NCI-H510A (cell line): ENCODE measurements at places on chromosomes 12 and 14.

DNA sequence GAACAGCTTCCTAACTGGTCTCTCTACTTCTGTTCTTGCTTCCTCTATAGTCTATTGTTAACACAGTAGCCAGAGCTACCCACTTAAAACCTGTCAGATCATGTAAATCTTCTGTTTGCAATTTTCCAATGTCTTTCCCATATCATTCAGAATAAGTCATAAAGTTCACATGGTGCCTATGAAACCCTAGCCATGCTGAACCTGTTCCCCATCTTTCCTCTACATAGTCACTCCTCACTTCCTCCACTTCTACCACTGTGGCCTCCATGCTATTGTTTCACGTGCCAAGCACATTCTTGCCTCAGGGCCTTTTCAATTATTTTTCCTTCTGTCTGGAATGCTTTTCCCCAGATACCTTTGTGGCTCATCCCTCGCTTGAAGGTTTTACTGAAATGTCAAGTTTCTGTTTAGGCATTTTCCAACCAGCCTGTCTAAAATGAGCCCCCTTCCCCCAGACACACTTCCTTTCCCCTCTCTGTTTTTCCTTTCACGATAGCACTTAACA is 132.1 kb downstream of the DYRK2 start:
- no peak for DNase-seq

DNA sequence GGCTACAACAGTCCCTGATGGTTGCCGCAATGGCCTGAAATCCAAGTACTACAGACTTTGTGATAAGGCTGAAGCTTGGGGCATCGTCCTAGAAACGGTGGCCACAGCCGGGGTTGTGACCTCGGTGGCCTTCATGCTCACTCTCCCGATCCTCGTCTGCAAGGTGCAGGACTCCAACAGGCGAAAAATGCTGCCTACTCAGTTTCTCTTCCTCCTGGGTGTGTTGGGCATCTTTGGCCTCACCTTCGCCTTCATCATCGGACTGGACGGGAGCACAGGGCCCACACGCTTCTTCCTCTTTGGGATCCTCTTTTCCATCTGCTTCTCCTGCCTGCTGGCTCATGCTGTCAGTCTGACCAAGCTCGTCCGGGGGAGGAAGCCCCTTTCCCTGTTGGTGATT is 16.9 kb downstream of the GPRC5A start:
- DNase-seq: no peak

DNA sequence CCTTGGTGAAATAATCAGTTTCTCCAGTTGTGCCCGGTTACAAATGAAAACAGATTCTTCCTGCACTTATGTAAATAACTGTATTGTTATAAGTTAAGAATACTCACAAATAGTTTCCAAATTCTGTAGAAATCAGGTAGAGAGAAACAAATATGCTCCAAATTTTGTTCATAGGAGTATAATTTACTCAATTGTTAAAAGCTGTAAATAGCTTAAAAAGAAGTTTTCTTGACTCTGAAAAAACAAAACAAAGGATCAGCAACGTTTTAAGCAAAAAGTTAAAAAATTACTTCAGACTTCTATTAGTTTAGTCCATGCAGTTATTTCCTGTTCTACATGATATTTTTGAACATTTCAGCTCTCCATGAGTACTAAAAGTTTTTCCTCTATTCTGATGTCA is 30.0 kb upstream of the SLC38A4 start:
- no peak for DNase-seq

- DNase-seq: no peak
These were observed 128.7 kb upstream of the RAP1B start for GRCh38 chr12:68482014-68482413.

DNA sequence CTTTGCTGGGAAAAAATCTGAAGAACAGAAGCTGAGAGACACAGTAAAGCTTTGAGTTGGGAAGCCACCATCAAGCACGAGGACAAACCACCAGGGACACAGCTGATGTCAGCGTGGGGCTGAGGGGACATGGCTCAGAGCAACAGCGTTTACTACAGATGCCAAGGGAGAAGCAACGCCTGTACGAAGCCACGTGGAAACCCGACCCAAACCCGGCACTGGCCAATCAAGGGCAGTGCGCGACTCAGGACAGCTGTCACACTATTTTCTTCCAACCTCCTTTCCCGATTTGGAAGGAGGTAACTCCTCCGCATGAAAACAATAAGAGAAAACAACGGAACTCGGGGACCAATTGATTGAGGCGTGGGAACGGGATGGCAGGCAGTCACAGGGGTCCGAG is 20.2 kb upstream of the CHGA start:
- DNase-seq: no peak

- DNase-seq: no peak
These were observed 9.3 kb downstream of the SLC48A1 start for GRCh38 chr12:47782372-47782770.

DNA sequence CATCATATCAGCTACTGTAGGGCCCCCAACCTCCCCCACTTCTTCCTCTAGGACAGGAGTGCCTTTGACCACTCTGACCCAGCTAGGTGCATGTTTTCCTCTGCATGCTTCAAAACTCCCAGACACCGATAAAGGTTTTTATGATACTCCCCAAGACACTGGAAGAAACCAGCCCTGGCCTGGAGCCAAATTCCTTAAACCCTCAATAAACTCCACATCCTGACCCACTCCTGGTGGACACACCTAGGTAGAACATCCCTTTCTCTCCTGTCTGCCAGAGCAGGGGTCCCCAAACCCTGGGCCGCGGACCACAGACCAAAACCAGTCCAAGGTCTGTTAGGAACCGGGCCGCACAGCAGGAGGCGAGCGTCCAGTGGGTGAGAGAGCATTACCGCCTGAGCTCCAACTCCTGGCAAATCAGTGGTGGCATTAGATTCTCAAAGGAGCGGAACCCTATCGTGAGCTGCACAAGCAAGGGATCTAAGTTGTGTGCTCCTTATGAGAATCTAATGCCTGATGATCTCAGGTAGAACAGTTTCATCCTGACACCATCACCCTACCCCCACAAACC is 49.6 kb downstream of the NT5DC3 start:
- no peak for DNase-seq

DNA sequence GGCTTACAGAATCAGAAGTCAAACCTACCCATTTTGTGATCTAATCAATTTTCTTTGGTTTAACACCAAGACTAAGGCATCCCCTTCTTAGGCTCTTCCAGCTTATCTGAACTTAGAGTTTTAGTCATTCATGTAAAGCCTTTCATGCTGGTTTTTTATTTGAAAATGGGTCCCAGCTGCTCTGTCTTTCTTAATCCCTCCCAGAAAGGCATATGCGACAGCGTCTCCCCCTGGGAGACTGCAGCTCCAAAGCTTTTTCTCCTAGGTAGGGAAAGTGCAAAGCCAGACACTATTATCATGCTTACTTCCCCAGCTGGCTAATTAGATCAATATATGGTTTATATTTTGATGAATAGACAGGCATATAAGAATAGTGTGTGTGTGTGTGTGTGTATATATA is 96.6 kb upstream of the E2F7 start:
- DNase-seq: no peak
